Activated T-cell treated with anti-CD3 and anti-CD28 coated beads for 48 hours (primary cell): ENCODE measurements at places on chromosomes 16 and 17.

DNA sequence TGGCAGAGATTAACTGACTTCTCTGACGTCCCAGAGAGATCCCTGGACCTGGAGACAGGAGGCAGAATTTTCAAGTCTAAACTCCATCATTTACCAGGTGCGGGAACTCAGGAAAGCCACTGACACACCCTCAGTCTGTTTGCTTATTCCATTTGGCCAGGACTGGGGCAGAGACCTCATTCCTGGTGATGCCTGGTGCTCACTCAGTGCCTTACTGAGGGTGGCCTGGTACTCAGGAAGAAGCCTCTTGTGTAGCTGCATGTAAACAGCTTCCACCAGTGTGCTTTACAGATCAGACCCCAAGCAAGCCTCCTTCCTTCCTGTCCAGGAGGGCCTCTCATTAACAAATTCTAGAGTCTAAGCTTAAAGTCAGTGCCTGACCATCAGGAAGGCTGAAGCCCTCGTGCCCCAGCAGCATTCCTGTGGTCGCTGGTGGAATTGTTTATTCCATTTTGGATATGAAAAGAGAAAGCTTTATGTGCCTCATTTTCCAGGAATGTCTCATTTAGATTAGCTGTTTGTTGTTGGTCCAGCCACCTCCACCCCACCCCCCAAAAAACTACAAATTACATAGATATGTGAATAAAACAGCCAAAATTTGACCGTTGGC is 236.1 kb upstream of the CDH5 start:
- no peak for DNase-seq

- no peak for DNase-seq
Observed at GRCh38 chr16:24523569-24523968, 15.8 kb upstream of the RBBP6 start.

GRCh38 chr16:81569361-81570034 is 124.9 kb downstream of the CMIP start:
- DNase-seq = no peak

DNA sequence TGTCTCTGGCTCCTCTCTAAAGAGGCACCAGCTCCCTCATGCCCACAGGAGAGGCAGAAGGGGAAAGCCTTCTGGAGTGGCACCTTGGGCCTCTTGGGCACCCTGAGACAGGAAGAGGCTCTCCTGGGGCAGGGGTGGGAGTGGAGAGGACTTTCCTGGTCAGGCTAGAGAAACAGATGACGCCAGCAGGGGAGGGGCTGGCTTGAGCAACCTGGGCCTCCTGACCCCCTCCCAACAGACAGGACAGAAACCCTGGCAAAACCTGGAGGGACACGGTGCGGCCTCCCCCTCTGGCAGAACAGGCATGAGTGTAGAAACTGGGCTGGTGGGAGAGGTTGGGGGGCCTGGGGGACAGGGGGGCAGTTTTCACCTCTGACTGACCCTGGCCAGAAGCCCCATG is 6.1 kb downstream of the SMIM5 start:
- DNase-seq = no peak

DNA sequence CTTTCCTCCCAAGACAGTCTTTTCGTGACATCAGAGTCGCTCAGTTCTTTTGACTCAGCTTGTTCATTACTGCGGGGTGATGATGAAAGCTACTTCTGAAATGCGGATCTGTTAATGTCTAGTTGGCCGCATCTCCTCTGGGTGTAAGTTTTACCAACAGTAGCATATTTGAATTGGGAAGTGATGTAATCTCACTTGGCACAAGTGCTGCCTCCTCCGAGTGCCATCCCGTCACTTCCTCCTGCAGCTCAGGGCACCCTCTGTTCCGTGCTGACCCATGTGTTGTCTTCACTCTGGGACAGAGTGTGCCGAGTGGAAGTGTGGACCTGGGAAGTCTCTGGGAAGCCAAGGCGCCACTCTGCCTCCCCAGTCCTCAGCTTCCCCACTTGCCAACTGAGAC is 8.9 kb downstream of the ADAD2 start:
- DNase-seq = no peak

GRCh38 chr17:1362964-1363363 is 37.1 kb downstream of the YWHAE start:
- DNase-seq = no peak
